Left renal cortex interstitium (tissue), 4 donors: ENCODE measurements at places on chromosomes 7 and 10.

DNA sequence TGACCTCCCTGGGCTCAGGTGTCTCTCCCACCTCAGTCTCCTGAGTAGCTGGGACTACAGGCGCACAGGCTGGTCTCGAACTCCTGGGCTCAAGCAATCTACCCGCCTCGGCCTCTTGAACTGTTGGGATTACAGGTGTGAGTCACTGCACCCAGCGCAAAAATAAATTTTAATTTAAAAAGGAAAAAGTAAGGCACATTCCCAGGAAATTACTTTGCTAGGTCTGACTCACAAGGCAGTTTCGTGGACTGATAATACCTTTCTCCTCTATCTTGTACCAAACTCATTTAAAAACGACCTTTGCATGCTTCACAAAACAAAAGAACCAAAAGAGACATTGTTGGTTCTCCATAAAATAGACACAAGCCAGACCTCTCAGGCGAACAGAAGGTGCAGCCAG, 29.7 kb downstream of the PARP12 start:
- DNase-seq: no peak

GRCh38 chr7:77935652-77936348, 137.2 kb downstream of the PHTF2 start:
- DNase-seq: no peak

DNA sequence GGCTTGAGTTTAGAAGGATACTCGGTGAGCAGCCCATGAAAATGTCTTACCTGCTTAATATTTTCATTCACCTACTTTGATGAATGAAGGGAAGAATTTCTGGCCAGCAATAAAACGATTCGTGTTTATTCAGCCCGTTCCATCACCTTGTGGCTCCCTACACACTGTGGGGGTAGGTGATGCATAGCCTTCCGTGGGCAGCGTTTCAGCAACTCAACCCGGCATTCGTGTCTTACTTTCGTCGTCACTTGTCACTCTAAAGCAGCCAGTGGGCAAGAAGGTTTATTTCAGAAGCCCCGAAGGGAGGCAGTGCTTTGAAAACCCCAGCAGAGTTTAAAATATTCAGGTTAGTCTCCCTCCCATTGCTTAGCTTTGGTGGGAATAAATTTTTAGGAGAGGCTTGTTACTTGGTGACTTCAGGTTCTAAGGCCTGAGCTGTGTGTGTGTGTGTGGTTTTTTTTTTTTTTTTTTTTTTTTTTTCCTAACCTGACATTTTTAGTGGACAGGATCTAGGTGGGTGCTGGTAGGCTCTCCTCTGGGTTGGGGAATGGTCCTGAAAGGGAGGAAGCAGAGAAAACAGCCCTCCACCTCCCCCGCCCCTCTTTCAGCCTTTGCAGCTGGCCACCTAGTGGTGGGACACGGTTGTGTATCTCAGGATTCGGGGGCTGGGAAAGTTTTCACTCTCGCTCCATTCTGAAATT, 1.8 kb downstream of the GRK5 start:
- no peak for DNase-seq

GRCh38 chr10:97207131-97207530, 21.4 kb upstream of the SLIT1 start:
- DNase-seq: no peak

GRCh38 chr10:11335881-11336430, 275.5 kb downstream of the USP6NL start:
- no peak for DNase-seq

DNA sequence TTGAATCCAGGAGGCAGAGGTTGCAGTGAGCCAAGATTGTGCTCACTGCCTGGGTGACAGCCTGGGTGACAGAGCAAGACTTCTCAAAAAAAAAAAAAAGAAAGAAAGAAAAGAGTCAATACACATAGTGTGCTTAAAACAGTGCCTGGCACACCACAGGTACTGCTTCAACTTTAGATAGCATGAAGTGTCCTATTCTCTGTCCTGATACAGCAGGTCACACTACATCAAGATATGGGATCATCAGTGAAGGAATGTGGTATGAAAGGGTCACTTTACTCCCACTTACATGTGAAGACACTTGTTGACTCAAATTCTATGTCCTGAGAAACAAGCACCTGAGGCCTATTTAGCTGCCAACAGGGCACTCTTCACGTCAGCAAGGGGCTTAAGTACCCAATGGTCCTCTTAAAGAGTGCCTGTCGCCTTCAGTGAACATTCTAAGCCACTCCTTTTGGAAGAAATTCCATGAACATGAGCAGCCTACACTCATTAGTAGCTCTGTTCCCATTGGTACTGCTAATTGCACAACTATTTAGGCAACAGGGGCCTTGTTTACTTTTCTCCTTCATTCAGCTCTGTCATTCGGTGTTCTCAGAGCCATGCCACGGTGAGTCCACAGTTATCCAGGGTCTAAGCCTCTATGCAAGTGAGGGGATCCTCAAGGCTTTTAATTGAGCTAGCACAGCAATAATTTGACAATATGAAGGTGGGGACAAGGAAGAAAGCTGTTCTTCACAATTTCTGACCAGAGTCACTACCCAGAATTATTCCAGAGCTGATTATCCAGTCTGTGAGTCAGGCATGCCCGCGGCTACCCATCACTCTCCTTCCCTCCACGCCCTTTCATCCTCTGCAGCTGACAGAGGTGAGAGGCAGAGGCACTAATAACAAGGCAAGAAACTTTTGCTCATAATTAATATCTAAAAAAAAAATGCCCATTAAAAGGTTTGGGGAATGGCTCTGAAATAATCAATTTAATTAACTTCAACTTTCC, 56.6 kb upstream of the PTN start:
- DNase-seq: no peak

- no peak for DNase-seq
Measured at GRCh38 chr10:71124921-71125748, 87.2 kb upstream of the UNC5B start.

DNA sequence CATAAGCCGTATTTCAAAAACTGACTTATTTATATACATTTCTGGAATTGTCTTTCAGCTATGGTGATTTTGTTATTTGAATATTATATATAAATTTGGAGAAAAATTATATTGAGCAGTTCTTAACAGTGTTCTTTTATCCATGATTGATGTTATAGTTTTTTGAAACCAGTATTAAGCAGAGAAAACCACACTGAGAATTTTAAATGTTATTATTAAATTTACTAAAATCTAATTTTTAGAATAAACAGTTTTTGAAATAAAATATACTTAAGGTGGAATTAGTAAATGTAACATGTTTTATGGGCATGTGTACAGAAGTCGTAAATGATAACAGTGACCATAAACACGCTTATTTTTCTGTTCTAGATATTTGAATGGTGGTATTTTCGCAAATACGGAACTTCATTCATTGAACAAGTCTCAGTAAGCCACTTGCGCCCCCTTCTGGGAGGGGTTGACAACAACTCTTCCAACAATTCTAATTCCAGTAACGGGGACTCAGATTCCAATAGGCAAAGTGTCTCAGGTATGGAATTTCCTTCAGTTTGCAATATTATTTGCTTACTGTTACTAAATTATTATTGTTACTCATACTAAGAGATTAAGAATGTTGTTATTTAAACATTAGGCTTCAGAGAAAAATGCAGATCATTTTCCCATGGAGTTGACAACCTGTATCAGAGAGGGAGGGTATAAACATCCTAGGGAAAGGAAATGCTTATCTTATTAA, 166.1 kb downstream of the ST7 start:
- DNase-seq: peak; percentile 78

DNA sequence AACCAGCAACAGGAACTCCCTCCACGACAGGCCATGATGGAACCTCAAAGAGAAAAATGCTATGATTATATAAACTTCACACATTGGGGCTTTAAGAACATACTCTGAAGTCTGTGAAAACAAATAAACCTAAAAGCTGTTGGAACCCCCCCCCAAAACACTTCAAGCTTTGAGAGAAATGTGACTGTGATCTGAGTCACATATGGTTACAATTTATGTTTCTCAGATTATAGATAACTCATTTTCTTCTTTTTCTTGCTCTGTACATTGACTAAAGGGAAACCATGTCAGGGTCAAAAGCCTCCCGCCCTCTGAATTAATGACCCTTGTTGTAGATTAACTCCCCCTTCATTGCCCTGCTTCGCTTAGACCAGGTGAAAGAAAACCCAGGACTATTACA, 15.8 kb downstream of the VOPP1 start:
- DNase-seq: no peak

GRCh38 chr7:139775829-139776266, 1.9 kb downstream of the HIPK2 start:
- peak; percentile 67 for DNase-seq

- DNase-seq: no peak
Measured at GRCh38 chr7:157358041-157358752, 21.4 kb downstream of the DNAJB6 start.

DNA sequence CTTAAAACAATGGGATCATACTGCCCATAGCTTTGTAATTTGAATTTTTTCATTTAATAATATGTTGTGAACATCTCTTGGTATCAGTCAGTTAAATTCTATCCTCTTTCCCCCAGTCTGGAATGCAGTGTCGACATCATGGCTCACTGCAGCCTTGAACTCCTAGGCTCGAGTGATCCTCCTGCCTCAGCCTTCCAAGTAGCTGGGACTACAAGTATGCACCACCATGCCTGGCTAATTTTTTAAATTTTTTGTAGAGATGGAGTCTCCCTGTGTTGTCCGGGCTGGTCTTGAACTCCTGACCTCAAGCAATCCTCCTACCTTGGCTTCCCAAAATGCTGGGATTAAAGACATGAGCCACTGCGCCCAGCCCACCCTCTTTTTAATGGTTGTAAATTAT, 34.6 kb downstream of the MPLKIP start:
- DNase-seq: no peak

GRCh38 chr10:33227489-33227888, 107.0 kb downstream of the NRP1 start:
- no peak for DNase-seq

GRCh38 chr10:95660283-95660682, 3.8 kb upstream of the ALDH18A1 start:
- no peak for DNase-seq

- DNase-seq: no peak
Measured at GRCh38 chr10:110859973-110860376, 11.8 kb upstream of the PDCD4 start.

DNA sequence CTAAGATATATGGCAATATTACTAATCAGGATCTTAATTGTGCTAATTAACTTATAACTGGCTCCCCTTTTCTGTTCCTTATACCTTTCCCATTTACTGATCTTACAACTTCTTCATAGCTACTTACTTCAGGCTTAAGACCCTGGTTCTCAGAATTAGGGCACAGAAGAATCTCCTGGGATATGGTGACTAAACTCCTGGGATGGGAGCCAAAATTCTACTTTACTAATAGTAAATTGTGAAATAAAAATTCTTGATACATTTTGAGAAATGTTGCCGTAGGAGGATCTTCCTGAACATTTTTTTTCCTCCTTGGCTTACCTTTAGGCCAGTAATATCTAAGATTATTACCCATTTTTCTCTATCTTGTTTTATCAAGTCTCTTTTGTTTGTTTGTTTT, 309.5 kb downstream of the ATRNL1 start:
- DNase-seq: no peak

DNA sequence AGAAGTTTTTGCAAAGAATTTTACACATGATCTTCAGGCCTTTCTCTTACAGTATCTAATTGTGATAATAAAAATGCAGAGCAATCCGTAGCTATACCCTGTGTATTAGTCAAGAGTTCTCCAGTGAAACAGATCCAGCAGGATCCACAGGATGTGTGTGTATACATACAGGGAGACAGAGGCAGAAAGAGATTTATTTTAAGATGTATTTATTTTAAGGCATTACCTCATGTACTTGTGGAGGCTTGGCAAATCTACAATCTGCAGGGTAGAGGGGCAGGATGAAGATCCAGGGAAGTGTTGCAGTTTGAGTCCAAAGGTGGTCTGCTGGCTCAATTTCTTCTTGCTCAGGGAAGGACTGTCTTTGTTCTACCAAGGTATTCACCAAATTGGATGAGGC, 41.7 kb downstream of the ARHGAP12 start:
- DNase-seq: no peak

- DNase-seq: no peak
Measured at GRCh38 chr10:96588616-96589419, 2.0 kb upstream of the TM9SF3 start.

GRCh38 chr10:87761892-87762291, 56.1 kb downstream of the ATAD1 start:
- no peak for DNase-seq

DNA sequence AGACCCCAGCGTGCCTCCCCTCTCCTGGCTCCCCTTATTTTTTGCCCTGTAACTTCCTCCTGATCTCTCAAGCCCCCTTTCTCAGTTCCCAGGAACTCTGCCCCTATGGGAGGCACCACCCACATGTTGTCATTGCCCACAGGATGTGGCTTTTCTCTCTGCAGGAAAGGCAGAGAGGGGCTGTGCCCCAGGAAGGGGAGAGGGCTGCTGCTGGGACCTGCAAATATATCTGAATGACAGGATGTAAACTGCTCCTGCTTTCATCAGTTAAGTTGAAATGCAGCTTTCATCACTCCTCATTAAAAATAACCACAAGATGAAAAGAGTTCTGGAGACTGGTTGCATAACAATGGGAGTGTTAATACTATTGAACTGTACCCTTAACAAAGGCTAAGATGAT, 103.3 kb downstream of the CLEC2L start:
- no peak for DNase-seq

GRCh38 chr10:128149267-128150014, 23.2 kb upstream of the MKI67 start:
- DNase-seq: no peak

- DNase-seq: no peak
Measured at GRCh38 chr10:73771722-73772280, 10.0 kb upstream of the CHCHD1 start.

DNA sequence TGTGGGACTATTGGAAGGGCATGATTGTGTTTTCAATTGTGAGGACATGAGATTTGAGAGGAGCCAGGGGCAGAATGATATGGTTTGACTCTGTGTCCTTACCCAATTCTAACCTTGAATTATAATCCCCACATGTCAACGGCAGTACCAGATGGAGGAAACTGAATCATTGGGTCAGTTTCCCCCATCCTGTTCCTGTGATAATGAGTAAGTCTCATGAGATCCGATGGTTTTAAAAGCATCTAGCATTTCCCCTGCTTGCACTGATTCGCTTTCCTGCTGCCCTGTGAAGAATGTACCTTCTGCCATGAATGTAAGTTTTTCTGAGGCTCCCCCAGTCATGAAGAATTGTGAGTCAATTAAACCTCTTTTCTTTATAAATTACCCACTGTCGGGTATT, 1367.1 kb downstream of the XPNPEP1 start:
- DNase-seq: no peak

DNA sequence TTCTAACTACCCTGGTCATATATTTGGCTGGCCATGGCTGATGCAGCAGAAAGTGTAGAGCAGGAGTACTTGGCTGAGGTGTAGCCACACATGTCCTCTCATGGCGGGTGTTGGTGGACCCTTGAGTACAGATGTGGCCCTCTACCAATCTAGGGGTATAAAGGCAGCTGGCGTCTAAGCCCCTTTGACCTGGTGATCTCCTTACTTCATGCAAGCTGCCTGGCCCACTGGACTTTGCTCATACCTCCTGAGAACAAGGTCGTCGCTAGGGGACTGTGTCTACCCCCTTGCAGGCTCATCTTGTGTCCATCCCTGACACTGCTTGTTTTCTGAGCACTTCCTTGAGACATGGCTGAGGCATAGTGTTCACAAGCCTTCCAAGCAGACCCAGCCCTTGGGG, 287.8 kb downstream of the RPS24 start:
- no peak for DNase-seq

- no peak for DNase-seq
Measured at GRCh38 chr7:155084969-155085368, 14.8 kb downstream of the HTR5A start.

GRCh38 chr10:71741029-71741428, 21.5 kb upstream of the C10orf105 start:
- DNase-seq: no peak
